ENCODE measurements at places on chromosomes 1 and 21.
A peak's percentile ranks its signal among the peaks of the same experiment; 100 is the strongest.

- no peaks in the 10 kb centered on the region for H3K27me3 ChIP-seq
- H3K36me3 ChIP-seq: peaks cover 7% of the 10 kb centered on the region
- no peak overlapping the region for H3K4me3 ChIP-seq
- H3K4me1 ChIP-seq: peaks cover 5% of the 10 kb centered on the region
Measured at GRCh38 chr1:45922813-45923212, 119.4 kb downstream of the MAST2 start.

- peak overlapping the region; percentile 54 for H3K4me3 ChIP-seq
- no peak for DNase-seq
- H3K27ac ChIP-seq: no peak overlapping the region
- H3K4me1 ChIP-seq: peaks cover 69% of the 10 kb centered on the region
Measured at GRCh38 chr21:41765420-41765821, 1.4 kb downstream of the RIPK4 start.

GRCh38 chr21:31848326-31848985, 24.4 kb upstream of the HUNK start:
- H3K27ac ChIP-seq: no peak overlapping the region
- peak; percentile 32 for DNase-seq
- no peak overlapping the region for H3K4me3 ChIP-seq

GRCh38 chr1:110091791-110092190, 20.5 kb upstream of the UBL4B start:
- H3K4me1 ChIP-seq: peaks cover 24% of the 10 kb centered on the region
- H3K36me3 ChIP-seq: no peaks in the 10 kb centered on the region
- peaks cover 32% of the 10 kb centered on the region for H3K27me3 ChIP-seq
- DNase-seq: no peak
- no peak overlapping the region for H3K4me3 ChIP-seq

GRCh38 chr1:56898879-56899278, 44.3 kb downstream of the C8A start:
- DNase-seq: no peak
- no peaks in the 10 kb centered on the region for H3K36me3 ChIP-seq
- no peak overlapping the region for H3K4me3 ChIP-seq
- H3K27ac ChIP-seq: no peak overlapping the region
- peaks cover 18% of the 10 kb centered on the region for H3K27me3 ChIP-seq
- H3K4me1 ChIP-seq: no peaks in the 10 kb centered on the region

- no peaks in the 10 kb centered on the region for H3K36me3 ChIP-seq
- H3K4me1 ChIP-seq: peaks cover 7% of the 10 kb centered on the region
- no peak overlapping the region for H3K4me3 ChIP-seq
- DNase-seq: no peak
- H3K27me3 ChIP-seq: peaks cover 7% of the 10 kb centered on the region
- H3K27ac ChIP-seq: no peak overlapping the region
Measured at GRCh38 chr1:38061883-38062328, 15.3 kb upstream of the POU3F1 start.

GRCh38 chr1:224852901-224853568, 76.4 kb upstream of the DNAH14 start:
- H3K4me3 ChIP-seq: no peak overlapping the region
- H3K36me3 ChIP-seq: no peaks in the 10 kb centered on the region
- no peak overlapping the region for H3K27ac ChIP-seq
- DNase-seq: no peak
- H3K27me3 ChIP-seq: peaks cover 6% of the 10 kb centered on the region

DNA sequence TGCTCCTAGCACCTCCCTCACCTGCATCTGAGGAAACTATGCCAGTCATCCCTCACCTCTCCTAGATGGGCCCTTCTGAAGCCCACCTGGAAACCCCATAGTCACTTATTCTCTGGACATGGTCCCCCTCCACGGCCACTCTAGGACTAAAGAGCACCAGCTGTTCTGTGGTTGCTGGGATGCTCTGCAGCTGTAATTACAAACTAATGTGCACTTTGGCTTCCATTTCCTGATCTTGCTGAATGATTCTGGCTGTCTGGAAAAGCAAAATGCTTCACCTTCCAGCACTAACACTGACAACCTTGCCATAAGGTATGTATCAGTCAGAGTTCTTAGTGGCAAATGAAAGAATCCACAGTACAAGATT, 48.7 kb upstream of the PSEN2 start:
- no peaks in the 10 kb centered on the region for H3K27me3 ChIP-seq
- H3K4me1 ChIP-seq: peaks cover 22% of the 10 kb centered on the region
- no peak overlapping the region for H3K4me3 ChIP-seq
- no peak for DNase-seq
- peak overlapping the region; percentile 62 for H3K27ac ChIP-seq

- no peaks in the 10 kb centered on the region for H3K36me3 ChIP-seq
- peaks cover 14% of the 10 kb centered on the region for H3K4me1 ChIP-seq
- H3K27me3 ChIP-seq: peaks cover 12% of the 10 kb centered on the region
- H3K27ac ChIP-seq: no peak overlapping the region
Measured at GRCh38 chr1:177981200-177981599, 11.3 kb upstream of the SEC16B start.

GRCh38 chr1:53413175-53414001, 45.8 kb upstream of the DMRTB1 start:
- H3K4me3 ChIP-seq: peak overlapping the region; percentile 18
- peaks cover 7% of the 10 kb centered on the region for H3K27me3 ChIP-seq
- no peaks in the 10 kb centered on the region for H3K36me3 ChIP-seq
- H3K4me1 ChIP-seq: peaks cover 55% of the 10 kb centered on the region
- DNase-seq: no peak

- no peak overlapping the region for H3K4me3 ChIP-seq
- H3K27ac ChIP-seq: no peak overlapping the region
- H3K4me1 ChIP-seq: peaks cover 41% of the 10 kb centered on the region
- DNase-seq: no peak
- H3K27me3 ChIP-seq: no peaks in the 10 kb centered on the region
- peaks cover 2% of the 10 kb centered on the region for H3K36me3 ChIP-seq
Measured at GRCh38 chr1:178275553-178275952, 181.6 kb downstream of the RASAL2 start.

DNA sequence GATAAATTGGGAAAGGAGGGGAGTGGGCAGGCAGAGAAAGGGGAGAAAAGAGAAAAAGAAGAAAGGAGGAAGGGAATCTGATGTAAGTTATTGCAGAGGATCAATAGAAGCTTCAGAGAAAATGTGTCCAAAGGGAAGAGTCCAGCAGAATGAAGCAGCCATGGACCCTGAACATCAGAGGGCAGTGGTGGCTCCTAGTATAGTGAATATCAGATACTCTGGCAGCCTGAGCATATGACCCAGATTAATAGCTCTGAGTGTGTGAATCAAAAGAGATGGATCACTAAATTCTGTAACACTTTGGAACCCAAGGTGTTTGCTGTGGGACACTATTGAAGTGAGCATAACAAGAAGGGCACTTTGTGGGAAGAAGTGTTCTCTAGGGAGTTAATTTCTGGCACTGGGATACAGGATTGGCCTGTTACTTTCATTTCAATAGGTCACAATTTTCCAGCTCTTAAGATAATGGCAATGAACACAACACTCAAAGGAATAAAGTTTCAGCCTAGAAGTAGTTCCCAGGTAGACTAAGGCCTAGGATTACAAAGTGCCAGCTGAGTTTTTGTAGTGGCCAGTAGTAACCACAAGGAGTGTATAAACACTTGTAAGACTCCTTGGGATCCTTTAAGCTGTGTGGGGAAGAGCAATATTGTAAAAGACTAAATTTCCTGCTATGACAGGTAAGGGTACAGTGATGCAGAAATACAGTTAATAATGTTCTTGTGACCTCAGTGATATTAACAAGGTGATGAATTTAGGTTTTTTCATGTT, 164.5 kb upstream of the BEND5 start:
- no peak overlapping the region for H3K27ac ChIP-seq
- H3K4me1 ChIP-seq: no peaks in the 10 kb centered on the region
- DNase-seq: no peak

GRCh38 chr1:235741294-235741693, 91.7 kb upstream of the GNG4 start:
- no peaks in the 10 kb centered on the region for H3K27me3 ChIP-seq
- peak overlapping the region; percentile 78 for H3K27ac ChIP-seq
- H3K36me3 ChIP-seq: peaks cover 42% of the 10 kb centered on the region

DNA sequence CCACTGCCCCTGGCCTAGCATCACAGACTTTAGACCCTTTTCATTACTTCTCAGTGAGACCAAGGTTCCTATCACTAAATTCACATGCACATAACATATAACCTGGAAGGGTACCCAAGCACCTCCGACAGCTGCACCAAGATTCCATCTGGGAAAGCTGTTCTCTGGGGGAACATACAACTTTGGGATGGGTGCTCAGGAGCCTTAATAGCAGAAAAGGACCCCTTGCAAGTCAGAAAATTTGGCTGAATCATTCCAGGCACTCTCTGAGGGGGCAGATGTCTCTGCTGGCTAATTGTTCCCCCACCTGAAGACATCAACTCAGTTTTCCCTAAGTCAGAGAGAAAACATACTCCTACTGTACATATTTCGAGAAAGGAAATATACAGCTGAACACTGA, 41.3 kb upstream of the PSEN2 start:
- H3K27ac ChIP-seq: no peak overlapping the region
- H3K4me3 ChIP-seq: no peak overlapping the region
- peaks cover 14% of the 10 kb centered on the region for H3K4me1 ChIP-seq
- no peak for DNase-seq
- peaks cover 8% of the 10 kb centered on the region for H3K27me3 ChIP-seq
- no peaks in the 10 kb centered on the region for H3K36me3 ChIP-seq

DNA sequence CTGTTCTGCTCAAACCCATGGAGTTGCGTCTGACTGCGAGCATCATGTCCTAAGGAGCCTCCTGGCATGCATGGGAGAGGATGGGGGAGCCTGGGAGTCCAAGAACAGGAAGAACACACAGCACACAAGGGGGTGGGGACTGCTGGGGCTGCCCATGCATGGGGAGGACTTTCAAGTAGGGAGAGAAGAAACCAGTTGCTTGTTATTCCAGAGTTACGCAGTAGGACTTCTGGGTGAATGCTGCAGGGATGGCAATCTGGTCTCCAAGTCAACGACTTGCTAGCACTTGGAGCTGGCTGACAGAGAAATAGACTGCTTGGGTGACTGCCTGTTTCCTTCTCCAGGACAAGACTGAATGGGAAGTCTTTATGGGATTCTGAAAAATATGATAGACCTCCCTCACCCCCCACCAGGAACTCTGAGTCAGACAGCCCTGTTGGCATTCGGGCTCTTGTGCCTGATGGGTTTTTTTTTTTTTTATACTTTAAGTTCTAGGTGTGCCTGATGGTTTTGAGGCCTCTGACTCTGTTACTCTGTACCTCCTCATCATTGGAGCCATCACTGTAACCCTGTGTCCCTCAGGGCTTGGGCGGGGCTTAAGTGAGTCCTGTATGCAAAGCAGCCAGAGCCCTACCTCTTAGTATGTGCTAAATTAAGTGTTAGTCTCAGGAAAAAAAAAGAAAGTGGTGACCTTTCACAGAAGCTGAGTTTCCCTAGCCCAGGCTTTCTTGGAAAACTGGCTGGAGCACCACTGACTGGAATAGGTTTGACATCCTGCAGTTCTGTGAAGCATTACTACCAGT, 30.3 kb downstream of the MAP3K21 start:
- no peak overlapping the region for H3K27ac ChIP-seq
- peaks cover 41% of the 10 kb centered on the region for H3K27me3 ChIP-seq
- no peak overlapping the region for H3K4me3 ChIP-seq
- H3K4me1 ChIP-seq: peaks cover 1% of the 10 kb centered on the region
- DNase-seq: no peak
- H3K36me3 ChIP-seq: no peaks in the 10 kb centered on the region

- H3K27me3 ChIP-seq: no peaks in the 10 kb centered on the region
- H3K4me3 ChIP-seq: peak overlapping the region; percentile 71
- H3K4me1 ChIP-seq: peaks cover 10% of the 10 kb centered on the region
- no peaks in the 10 kb centered on the region for H3K36me3 ChIP-seq
Measured at GRCh38 chr1:245310571-245311531, 156.1 kb downstream of the KIF26B start.

DNA sequence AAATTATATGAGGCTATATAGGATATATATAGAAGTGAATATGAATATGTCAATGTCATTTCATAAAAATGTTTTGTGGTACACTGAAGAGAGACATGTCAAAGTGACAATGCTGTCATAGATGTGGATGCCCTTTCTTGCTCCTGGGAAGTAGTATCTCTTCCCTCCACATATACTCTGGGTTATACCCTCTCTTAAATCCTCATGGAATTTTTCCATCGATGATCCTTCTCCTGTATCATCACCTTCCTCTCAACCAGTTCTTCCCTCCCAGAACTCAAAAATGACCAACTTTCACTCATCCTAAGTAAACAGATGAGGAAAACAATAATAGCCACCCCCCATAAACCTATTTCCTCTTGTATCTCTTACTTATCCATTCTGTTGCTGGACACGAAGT, 351.5 kb downstream of the USP25 start:
- peaks cover 34% of the 10 kb centered on the region for H3K4me1 ChIP-seq
- no peak overlapping the region for H3K4me3 ChIP-seq
- no peak overlapping the region for H3K27ac ChIP-seq
- peaks cover 2% of the 10 kb centered on the region for H3K36me3 ChIP-seq
- H3K27me3 ChIP-seq: no peaks in the 10 kb centered on the region

- no peaks in the 10 kb centered on the region for H3K27me3 ChIP-seq
- peaks cover 53% of the 10 kb centered on the region for H3K4me1 ChIP-seq
- H3K4me3 ChIP-seq: no peak overlapping the region
- no peaks in the 10 kb centered on the region for H3K36me3 ChIP-seq
- DNase-seq: no peak
Measured at GRCh38 chr1:162629651-162630050, 2.6 kb upstream of the DDR2 start.

- H3K36me3 ChIP-seq: peaks cover 45% of the 10 kb centered on the region
- H3K4me3 ChIP-seq: no peak overlapping the region
- DNase-seq: peak; percentile 89
Measured at GRCh38 chr1:7975212-7975865, 13.8 kb downstream of the PARK7 start.

GRCh38 chr1:6345009-6345408, 48.6 kb downstream of the ACOT7 start:
- H3K27ac ChIP-seq: no peak overlapping the region
- no peaks in the 10 kb centered on the region for H3K36me3 ChIP-seq
- no peak overlapping the region for H3K4me3 ChIP-seq
- peaks cover 9% of the 10 kb centered on the region for H3K4me1 ChIP-seq

DNA sequence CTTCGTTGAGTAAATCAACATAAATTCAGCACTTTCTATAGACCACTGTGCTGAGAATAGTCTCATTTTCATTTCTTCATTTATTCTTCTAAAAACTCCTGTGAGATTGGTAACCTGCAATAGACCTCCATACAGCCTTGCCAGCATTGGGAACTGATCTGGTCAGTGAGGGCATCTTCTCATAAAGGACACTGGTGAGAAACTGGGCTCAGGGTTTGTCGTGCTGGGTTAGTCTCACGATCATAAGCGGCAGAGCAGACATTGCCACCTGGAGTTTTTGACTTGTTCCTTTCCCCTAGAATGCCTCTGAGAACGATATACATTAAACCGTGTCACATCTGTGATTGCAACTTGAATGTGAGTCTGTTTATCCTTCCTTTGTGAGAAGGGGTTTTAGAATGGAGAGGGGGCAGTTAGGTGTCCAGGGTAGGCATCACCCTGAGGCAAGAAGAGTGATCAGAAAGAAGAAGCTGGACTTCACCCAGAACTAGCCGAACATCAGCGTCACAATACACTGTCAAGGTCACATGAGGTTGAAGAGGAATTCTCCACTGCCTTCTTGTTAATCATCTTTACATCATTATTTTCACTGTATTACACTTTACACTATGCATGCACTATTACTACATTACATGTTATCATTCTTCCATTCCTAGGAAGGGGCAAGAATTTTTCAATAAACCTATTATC, 1.4 kb upstream of the TTLL7 start:
- no peaks in the 10 kb centered on the region for H3K36me3 ChIP-seq
- H3K4me1 ChIP-seq: peaks cover 16% of the 10 kb centered on the region
- no peak overlapping the region for H3K27ac ChIP-seq
- peak overlapping the region; percentile 52 for H3K4me3 ChIP-seq
- H3K27me3 ChIP-seq: no peaks in the 10 kb centered on the region
- no peak for DNase-seq
